ENCODE measurements at places on chromosomes 13 and 19.

DNA sequence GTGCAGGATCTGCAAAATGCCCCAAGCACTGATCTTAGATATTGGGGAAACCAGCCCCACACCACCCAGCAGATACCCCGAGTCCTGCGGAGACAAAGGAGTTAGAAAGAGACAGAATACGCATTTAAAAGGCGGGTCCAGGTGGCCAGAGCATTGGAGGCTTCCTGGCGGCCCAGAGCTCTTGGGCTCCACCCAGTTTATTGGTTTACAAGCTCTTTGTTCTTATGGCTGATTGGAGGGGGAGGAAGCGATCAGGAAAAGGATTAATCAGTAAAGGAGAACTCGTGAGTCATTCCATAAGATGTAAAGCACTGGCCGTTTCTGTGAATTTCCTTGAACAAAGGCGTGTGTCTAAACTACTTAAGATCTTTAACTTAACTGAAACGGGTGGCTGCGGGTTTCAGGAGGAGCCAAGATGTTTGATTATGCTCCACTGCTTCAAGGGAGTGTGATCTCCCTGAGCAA lies 926 bp downstream of the ZNF587 start:
- peak; percentile 27 for DNase-seq

GRCh38 chr13:26412936-26413716 lies 144.4 kb upstream of the WASF3 start:
- DNase-seq = no peak

DNA sequence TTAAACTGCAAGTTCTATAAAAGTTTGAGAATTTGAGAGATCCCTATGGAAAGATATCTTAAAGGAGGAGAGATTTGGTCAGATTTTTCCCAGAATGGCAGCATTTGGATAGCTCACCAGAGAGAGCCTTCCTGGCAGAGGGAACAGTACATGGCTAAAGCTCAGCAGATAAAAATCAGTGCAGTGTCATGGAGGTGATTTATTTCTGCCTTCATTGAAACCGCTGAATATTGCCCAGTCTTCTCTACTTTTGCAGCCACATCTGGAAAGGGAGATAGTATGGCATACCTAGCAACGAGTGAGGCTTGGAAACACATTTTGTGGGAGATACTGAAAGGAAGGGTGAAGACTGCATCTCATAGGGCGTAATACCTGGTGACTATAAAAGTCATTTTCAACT lies 155.2 kb downstream of the RFC3 start:
- DNase-seq = no peak

DNA sequence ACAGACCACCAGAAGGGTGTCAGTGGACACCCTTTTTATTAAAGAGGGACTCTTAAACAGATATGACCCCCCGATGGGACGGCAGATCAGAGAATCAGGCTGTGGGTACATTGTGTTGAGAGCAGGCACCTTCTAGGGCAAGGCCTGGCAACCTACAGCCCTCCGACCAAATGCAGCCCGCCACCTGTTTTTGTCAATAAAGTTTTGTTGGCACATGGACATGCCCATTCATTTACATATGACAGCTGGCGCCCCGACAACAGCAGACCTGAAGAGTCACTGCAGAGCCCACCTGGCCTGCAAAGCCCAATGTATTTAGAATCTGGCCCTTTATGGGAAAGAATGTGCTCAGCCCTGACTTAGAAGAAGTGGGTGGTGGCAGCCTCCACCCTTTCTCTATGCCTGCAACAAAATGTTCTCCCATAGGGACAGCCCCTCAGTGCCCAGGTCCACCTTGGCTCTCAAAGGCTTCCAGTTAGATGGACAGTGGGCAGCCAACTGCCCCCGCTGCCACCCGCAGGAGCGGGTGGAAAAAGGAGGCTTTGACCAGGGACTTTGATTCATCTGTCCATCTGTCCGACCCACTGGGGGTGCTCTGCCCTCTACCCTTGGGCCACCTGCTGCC lies 184.9 kb downstream of the PTPRS start:
- DNase-seq = no peak

DNA sequence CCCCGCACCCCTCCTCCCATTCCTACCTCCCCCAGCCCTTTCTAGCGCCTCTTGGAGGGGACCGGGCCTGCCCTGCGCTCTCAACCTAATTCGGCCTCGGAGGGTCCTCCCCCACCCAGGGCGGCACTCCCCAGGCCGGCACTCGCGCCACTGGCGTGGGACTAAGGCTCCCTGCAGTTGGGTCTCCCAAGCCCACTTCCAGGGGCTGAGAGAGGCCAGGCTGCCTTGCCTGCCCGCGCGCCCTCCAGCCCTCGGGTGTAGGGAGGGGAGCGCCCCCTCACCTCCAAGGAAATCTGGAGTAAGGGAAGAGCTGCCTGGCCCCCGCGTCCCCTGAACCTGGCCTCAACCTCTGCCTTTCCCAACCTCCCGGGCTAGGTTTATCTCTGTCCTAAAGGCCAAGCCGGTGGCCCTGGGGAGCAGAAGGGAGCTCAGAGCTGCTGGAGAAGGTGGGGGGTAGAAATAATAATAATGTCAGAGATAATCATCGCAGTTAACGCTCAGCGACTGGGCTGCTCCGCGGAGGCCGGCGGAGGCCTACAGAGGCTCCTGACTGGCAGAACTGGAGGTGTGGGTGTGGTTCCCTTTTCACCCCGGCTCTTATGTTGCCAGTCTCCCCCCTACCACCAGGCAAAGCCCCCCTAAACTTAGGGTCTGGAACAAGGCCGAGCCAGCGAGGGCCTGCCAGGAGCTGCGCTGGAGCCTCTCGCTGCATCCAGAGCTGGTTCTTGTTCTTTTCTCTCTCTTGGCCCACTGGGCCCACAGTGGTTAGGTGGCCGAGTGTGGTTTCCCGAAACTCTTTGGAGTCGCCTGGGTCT lies 9.6 kb downstream of the ZIC2 start:
- no peak for DNase-seq

- no peak for DNase-seq
These were observed 63.0 kb upstream of the ZNF724 start for GRCh38 chr19:23313196-23313595.

DNA sequence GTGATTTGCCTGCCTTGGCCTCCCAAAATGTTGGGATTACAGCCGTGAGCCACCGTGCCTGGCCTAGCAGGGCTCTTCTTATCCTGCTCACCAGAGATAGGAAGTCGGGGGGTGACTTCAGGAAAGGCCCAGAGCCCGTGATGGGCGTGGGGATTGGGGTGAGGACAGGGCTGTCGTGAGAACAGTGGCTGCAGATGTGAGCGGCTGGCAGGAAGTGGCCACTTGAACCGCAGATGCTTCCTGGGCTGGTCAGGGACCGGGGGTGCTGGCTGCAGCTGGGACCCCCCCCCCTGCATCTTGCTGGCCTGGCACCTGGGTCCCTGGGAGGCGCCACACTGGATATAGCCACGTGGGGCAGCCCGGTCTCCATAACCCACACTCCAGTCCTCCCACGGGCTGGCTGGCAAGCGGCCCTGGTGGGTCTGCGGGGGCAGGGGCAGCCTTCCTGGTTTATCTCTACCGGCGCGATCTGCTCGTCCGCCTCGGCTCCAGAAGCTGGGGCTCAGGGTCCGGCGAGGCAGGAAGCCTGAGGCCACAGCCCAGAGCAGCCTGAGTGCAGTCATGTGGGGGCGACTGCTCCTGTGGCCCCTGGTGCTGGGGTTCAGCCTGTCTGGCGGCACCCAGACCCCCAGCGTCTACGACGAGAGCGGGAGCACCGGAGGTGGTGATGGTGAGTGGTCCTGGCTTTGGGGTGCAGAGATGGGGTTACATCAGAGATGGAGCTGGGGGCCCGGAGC lies at the start of gene F2RL3:
TSS of gene F2RL3 (plus strand) at position 371 of the 737 bp plus-strand sequence. CDS start at position 562, 191 bp downstream.
- DNase-seq = peak; percentile 63

DNA sequence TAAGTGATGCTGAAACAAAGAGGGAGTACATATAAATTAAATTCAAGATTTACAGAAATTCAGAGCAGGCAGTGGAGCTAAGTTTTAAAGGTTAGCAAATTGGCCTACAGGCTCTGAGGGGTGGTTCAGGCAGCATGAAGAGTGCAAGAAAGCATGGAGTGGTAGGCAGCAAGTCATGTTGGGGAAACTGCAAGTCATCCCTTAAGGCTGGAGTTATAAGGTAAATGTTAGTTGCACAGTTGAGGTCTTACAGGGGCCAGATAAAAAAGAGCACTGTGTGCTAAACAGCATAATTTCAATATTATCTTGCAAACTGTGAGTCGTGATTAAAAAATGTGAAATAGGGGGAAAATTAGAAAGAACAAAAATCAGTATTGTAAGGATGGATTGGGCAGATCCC lies 106.2 kb downstream of the VWA8 start:
- DNase-seq = peak; percentile 7

GRCh38 chr13:38012096-38012495 lies 142.5 kb upstream of the TRPC4 start:
- no peak for DNase-seq

GRCh38 chr19:8393871-8394250 lies 3.7 kb downstream of the RAB11B start:
- no peak for DNase-seq

- no peak for DNase-seq
These were observed 16.5 kb downstream of the LSM4 start for GRCh38 chr19:18306209-18306887.

GRCh38 chr13:51802631-51803418 lies 1.1 kb downstream of the DHRS12 start:
- no peak for DNase-seq

DNA sequence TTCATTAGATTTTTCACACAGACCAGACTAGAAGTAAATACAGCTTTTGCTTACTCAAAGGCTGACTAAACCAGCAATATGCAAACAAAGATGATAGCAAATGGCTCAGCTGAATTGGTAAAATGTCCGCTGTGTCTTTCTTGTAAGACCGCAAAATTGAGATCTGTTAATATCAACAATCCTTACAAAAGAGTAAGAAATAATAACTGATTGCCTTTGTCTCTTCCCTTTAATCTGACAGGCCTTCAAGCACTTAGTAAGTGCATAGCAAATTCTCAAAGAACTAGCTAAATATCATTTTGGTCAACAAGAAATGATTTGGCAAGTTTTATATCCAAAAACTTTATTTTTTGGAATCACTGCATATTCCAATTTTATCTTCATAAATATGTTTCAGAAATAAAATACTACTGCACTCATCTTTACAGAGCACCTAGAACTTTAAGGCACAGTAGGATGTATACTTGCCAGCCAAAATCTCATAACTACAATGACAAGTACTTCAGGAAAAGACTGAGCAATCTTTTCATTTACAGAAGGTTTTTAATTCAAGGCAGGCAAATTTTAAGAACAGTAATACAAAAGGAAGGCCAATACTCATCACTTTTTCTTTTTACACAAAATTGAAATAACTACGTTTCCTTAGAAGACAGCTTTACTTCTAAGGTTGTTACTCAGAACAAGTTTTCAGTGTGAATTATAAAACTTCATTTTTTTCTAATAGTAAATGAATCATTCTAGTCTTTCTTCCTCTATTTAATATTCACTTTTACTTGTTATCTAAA lies 1.1 kb downstream of the ELF1 start:
- no peak for DNase-seq

DNA sequence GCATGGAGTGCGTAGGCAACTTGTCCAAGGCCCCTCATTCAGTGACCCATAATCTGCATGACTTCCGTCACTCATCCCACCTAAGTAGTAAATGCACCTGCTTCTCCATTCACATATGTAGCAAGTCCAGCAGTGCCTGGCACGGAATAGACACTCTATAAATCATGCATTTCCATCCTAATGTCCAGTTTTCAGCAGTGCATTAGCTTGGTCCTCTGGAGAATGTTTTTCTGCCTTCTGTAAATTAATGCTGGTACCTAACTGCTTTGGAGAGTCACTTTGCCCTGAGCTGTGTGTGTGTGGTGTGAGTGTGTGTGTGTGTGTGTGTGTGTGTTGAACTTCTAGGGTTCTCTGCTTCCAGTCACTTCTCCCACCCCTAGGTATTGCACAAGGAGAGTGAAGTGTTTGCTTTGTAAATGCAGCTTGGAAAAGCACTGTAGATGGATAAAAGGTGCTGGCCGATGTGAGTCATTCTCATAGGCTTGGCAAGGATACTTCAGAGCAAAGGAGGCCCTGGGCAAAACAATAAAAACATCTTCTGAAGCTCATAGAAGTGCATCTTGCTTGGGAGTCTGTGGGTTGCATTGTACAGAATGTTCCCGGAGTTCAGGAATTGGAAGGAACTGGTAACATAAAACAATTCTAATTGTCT lies 181.8 kb downstream of the KATNAL1 start:
- peak; percentile 89 for DNase-seq

DNA sequence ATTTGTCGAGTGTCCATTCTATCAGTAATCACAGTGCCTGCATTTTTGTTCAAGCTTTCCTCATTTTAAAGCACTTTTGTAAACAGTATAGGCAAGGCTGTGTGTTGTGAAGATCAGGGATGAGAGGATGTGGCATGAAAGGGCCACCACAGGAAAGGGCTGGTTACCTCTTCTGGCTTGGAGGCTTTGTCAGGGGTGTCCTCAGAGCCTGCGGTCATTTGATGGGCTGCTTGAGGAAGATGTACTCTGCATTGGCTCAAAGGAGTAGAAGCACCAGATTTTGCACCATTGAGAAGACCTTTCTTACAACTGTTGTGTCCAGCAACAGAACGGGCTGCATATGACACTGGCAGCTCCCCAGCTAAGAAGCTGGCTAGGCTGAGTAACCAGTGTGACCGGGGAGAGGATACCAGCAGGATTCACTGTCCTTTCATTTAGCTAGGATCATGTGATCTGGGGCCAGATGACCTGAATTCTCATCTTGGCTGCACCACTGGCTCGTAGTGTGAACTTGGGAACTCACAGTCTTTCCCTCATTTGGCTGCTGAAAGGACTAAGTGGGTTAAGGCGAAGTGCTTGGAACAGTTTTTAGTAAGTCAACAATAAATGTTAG lies 380.2 kb downstream of the FGF9 start:
- DNase-seq = no peak

DNA sequence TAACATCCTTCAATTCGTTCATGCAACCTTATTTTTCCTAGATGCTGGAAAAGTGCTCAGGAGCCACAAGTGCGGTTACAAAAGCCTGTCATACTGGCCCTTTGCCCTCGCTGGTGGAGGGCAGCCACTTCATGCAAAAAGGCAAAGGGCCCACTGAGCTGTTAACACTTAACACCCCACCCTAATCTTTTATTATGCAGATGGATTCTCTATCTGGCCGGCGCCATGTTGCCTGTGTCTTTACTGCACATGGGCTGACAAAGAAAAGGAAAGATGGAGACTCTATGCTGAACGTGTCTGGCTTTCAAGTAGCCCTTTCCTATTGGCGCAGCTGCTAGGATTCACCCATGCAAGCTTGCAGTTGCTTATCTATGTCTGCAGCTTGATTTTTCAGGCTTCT lies 10.8 kb downstream of the OR7D2 start:
- DNase-seq = no peak

DNA sequence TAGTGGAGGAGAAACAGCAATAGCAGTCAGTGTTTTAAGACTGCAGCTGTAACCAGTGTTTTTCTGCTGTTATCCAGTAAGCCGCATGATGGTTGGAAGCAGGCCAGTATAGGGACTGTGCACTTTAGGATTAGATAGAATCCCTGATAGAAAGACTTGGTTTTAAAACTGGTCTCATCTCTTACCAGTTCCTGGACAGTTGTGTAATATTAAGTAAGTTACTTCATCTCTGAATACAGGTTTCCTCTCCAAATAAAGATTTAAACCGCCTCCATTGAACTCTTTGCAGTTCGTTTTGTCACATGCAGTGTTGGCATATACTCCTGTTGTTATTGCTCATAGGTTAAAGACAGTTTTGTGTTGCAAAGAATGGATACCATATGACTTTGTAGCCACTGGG lies 25.6 kb downstream of the URI1 start:
- DNase-seq = no peak

Measured in EH (cell line).